ENCODE measurements at places on chromosomes 11 and 22. TPM values are rescaled to one million over a fixed set of nuclear protein-coding genes. Genes with fewer than 3 reads are reported as not detected.
A peak's percentile ranks its signal among the peaks of the same experiment; 100 is the strongest.

- no peak for DNase-seq
These were observed 157.7 kb upstream of the NECTIN1 start for GRCh38 chr11:119886667-119887230.

DNA sequence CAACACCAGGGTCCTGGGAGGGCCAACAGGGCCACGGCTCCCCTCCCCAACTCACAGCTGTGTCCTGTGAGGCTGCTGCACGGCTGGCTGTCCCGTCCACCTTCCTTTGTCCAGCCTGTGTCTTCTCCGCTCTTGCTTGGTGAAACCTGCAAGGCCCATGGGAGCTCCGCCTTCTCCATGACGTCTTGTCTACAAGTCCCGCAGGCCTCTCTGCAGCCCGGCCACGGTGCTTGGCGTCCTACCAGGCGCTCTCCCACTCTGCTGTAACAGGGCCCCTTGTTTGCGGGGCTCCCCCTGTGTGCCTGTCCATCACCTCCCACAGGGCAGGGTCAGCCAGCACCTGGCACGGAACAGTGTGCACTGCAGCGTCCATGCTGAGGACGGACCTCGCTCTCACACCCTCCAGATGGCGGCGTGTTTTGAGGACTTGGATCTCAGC lies 866.8 kb downstream of the TBC1D22A start:
- DNase-seq, result no peak

- DNase-seq, result no peak
These were observed 108.0 kb downstream of the MICAL3 start for GRCh38 chr22:17916226-17916889.

Gene CSNK1E
- total RNA-seq, result 307 TPM

DNA sequence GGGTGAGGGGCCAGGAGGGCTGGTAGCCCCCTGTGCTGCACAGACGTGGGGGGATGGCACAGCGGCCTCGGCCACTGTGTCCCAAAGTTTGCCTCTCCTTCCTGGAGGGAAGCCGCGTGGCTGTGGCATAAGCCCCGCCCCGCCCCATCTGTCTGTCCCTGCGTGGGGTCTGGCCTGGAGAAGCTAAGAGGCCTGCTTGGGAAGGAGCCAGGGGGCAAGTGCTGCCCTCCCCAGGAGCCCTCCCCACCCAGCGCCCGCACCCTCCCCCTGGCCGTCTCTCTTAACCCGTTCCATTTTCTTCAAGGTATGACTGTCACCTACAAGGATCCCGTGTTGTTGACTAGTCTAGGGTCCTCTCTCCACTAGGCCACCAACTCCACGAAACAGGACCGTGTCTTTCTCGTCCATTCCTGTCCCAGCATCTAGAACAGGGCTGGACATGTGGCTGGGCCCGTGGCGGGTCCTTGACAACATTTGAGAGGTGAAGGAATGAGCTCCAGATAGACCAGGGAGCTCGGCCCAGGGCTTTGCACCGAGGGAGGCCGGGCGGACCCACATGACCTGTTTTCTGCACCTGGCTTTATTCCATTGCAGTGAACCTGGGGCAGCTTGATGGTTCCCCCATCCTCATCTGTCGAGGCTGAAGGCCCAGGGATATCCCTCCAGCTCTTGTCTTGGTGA lies 428.0 kb downstream of the TBC1D22A start:
- DNase-seq, result no peak

- peak; percentile 25 for DNase-seq
These were observed 616 bp downstream of the GGT5 start for GRCh38 chr22:24244144-24244787.

- DNase-seq, result no peak
These were observed 21.5 kb downstream of the TNRC6B start for GRCh38 chr22:40199223-40199622.

- DNase-seq, result peak; percentile 64
These were observed 36.3 kb upstream of the SHISAL1 start for GRCh38 chr22:44348971-44349560.

GRCh38 chr11:28481616-28482480 lies 373.7 kb downstream of the METTL15 start:
- DNase-seq, result no peak

DNA sequence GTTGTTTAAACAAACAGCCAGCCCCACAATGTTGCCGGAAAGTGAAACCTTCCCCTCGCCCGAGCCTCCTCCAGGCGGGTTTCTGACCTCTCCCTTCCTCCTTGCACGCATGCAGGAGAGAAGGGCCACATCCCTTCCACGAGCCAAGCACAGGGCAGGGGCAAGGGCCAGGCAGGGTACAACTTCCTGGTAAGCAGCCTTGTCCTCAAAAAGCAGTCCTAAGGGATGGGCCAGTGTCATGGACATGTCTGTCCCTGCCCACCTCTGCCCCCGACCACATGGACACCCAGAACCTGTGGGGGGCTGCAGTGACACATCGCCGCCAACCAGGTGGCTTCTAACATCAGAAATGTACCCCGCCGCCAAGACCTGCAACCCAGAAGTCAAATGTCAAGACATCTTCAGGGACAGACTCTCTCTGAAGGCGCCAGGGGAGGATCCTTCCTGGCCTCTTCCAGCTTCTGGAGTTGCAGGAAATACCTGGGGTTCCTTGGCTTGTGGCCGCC lies 145.3 kb downstream of the CRYBB2 start:
- DNase-seq, result no peak

- peak; percentile 83 for DNase-seq
These were observed 27.8 kb upstream of the AMOTL1 start for GRCh38 chr11:94740083-94741021.

GRCh38 chr11:83725269-83725560 lies 439.0 kb upstream of the CCDC90B start:
- DNase-seq, result no peak
